Activated CD8-positive, alpha-beta memory T cell treated with anti-CD3 and anti-CD28 coated beads for 24 hours (primary cell): ENCODE measurements at places on chromosomes 16 and 17.

DNA sequence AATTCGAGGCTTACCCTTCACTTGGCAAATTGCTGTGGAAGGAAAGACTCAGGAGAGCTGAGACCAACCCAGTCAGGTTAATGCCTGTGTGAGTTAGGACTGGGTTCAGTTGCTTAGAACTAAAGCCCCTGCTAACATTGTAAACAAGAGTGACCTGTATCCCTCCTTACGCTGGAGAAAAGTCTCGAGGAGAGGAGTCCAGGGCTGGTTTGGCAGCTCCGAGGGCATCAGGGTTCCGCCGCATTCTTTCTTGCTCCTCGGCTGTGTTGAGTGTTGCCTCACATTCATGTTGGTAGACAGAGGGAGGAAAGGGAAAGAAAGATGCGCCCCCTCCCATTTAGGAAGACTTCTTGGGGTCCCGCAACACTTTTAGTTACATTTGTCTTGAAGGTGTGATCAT is 18.5 kb downstream of the VPS35L start:
- DNase-seq = no peak

- no peak for DNase-seq
Measured at GRCh38 chr17:82876149-82876548, 36.3 kb upstream of the ZNF750 start.

- no peak for DNase-seq
Measured at GRCh38 chr17:4877089-4877488, 22.2 kb upstream of the C17orf107 start.

- no peak for DNase-seq
Measured at GRCh38 chr16:11379420-11379819, 34.2 kb downstream of the RMI2 start.

GRCh38 chr16:3674513-3675295 is 20.2 kb downstream of the DNASE1 start:
- no peak for DNase-seq

- no peak for DNase-seq
Measured at GRCh38 chr16:47196457-47196856, 52.7 kb upstream of the NETO2 start.

DNA sequence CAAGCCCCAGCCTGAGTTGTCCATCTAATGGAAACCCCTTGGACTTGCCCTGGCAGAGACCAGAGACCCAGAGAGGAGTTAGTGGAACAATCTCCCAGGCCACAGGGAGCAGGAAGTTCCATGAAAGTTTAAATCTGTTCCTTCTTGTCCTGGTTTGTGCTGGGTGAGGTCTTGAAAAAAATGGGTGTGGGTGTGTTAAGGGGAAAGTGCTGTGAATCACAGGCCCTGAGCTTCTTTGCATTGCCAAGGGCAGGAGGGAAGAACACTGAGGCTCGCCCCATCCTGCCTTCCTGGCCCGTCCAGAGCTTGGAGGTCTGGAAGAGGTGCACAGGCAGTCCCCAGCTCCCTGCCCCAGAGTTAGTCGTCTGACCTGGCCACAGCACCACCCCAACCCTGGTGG is 2.3 kb downstream of the ADORA2B start:
- DNase-seq = no peak

DNA sequence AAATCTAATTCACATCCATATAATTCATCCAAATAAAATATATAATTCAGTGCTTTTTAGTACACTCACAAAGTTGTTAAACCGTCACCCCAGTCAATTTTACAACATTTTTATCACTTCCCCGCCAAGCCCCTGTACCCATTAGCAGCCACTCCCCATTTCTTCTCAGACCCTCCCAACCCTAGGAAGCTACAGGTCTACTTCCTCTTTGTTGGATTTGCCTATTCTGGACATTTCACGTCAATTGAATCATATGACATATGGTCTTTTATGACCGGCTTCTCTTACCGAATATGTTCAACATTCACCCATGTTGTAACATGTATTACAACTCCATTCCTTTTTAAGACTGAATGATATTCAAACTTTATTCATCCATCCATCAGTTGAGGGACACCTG is 19.9 kb upstream of the MLKL start:
- DNase-seq = no peak

DNA sequence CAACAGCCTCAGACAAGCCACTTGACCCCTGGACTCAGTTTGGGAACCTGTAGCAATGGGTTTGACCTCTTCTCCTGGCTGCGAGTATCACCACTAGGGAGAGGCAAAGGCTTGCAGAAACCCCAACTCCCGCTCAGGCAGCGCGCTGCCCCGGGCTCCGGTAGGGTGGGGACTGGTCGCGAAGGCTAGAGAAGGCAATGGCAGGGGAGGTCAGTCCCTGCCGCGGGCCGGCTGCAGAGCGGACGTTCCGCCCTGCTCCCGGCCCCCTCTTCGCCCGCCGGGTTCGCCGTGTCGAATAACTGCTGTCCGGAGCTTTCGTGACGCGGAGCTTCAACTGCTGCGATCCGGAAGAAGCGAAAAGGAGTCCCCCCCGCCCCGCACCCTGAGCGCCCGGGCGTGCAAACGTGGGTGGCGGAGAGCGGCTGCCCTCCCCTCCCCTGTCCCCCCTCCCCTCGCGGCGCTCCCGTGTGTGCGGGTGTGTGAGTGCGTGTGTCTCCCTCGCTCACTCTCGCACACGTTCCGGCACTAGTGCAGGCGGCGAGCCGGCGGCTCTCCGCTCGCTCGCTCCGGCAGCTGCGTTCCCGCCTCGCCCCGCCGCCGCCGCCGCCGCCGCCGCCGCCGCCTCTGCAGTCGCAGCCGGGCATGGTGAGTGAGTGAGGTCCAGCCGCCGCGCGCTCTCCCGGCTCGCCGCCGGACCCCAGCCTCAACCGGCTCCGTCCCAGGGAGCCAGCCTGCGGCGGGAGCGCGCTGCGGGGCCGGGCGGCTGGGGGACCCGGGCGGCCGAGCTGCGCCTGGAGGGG is 772 bp upstream of the SHISA6 start:
- no peak for DNase-seq

- DNase-seq = no peak
Measured at GRCh38 chr16:22633799-22634198, 123.1 kb downstream of the NPIPB5 start.

- DNase-seq = no peak
Measured at GRCh38 chr17:79799538-79800324, 2.9 kb upstream of the CBX8 start.

- DNase-seq = no peak
Measured at GRCh38 chr17:56319531-56319930, 166.3 kb downstream of the ANKFN1 start.
